Activated naive CD4-positive, alpha-beta T cell treated with anti-CD3 and anti-CD28 coated beads, Interleukin-2, amount 10 ng/mL, durations not matched to agents 7 days and 5 days (primary cell): ENCODE measurements at places on chromosomes 5 and 9.

- no peak for DNase-seq
Observed at GRCh38 chr5:134257176-134257575, 31.3 kb upstream of the PPP2CA start.

- no peak for DNase-seq
Observed at GRCh38 chr5:164610374-164610773, 1105.0 kb downstream of the MAT2B start.

DNA sequence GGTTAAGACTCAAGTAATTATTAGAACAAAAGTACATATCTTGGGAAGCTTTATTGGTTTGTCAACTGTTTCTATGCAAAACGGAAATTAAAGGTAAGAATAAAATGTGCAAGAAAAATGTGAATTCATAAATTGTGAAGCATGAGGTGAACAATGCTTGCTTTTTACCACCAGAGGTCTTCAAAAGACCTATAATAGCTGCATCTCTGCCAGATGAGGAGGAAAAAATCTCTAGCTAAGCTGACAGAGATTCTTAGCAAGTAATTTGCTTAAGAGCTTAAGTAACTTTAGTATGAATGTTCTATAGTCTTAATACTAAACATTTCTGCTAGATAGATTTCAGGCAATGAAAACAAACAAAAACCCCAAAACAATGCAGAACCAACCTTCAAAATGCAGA lies 54.1 kb downstream of the MRPS30 start:
- no peak for DNase-seq

- DNase-seq = no peak
Observed at GRCh38 chr5:54736003-54736797, 218.6 kb downstream of the SNX18 start.

DNA sequence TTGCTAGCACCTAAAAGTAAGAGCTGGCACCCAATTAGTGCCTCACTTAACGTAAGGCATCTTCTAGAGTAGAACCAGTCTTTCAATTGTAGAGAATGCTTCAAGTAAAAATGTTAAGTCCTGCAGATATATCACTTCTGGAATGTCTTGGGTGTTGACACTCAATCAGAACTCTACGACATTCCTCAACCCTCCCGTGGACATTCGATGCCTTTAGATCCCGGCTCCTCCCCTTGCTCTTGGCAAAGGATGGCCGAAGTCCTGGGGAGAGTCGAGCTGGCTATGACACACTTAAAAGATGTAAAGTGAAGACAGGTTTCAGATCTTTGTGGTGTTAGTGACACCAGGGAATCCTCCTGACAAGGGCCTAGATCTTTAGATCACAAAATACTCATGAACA lies 87.5 kb upstream of the ERCC6L2 start:
- no peak for DNase-seq

DNA sequence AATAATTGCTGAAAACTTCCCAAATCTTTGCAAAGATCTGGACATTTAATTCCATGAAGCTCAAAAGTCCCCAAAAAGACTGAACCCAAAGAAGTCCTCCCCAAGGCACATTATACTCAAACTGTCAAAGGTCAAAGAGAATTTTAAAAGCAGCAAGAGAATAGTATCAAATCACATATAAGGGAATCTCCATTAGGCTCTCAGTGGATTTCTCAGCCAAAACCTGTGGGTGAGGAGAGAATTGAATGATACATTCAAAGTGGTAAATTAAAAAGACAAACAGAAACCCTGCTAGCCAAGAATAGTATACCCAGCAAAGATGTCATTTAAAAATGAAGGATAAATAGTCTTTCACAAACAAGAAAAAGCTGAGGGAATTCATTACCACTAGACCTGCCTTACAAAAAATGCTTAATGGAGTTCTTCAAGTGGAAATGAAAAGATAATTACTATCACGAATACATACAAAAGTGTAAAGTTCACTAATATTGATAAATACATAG lies 134.1 kb downstream of the NDUFS4 start:
- DNase-seq = no peak

DNA sequence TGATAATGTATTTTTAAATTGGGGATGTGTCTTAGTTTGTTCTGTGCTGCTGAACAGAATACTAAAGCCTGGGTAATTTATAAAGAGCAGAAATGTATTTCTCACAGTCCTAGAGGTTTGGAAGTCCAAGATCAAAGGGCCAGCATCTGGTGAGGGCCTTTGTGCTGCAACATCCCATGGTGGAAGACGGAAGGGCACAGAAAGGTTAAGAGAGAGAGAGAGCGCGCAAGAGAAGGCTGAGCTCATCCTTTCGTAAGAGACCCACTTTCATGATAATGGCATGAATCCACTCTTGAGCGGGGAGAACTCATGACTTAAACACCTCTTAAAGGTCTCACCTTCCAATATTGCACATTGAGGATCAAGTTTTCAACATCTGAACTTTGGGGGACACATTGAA lies 79.1 kb upstream of the GOLM1 start:
- no peak for DNase-seq

DNA sequence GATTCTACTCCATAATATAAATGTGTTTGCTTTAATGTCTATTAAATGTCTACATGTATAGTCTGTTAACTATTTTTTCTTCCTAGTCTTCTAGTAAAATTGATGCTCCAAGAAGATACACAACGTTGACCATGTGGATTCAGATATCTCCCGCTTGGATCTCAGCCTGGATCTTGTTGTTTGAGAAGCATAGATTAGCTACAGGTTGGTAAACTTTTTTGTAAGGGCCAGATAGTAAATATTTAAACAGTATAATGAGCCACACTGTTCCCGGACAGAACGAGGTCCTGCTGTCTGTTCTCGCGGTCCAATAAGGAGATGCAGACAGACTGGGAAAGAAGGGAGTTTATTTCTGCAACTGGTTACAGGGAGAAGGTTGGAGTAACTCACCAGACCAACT lies 86.2 kb upstream of the IL12B start:
- no peak for DNase-seq

DNA sequence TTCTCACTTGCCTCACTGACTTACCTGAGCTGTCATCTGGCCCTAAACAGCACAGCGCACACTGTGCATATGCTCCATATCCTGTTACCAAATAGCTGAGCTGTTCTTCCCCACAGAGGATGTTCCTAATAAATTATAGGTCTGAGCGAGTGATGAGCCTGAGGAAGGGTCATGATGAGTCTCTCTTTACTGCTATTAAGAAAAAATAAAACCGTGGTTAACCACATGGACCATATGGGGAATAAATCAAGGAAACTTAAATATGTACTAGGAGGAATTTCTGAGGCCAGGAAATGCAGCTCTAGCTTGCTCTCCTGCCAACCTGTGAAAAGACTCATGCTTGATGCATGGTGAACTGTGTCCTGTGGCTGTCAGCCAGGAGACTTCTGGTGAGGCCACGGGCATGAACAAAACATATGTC lies 424.8 kb upstream of the DMAC1 start:
- no peak for DNase-seq

GRCh38 chr5:17806818-17807468 lies 172.7 kb downstream of the TAF11L14 start:
- no peak for DNase-seq

DNA sequence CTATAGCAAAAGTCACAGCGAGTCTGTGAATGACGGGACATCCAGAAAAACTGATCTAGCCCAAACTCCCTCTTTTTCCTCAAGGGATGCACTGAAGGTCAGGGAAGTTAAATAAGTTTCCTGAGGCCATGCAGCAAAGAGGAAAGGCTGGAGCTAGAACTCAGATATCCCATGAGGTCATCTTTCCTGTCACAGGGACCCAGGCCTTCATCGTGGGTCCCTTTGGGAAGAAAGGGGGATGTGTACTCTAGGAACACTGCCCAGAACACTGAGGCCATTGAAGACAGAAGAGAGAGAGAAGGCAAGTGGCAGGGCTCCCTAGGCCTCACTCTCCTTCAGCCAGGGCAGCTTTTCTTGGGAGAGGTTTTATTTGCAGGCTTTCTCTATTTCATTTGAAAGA lies 182.0 kb downstream of the EBF1 start:
- no peak for DNase-seq

- DNase-seq = no peak
Observed at GRCh38 chr5:170223360-170223759, 9.4 kb upstream of the C5orf58 start.

GRCh38 chr5:31194468-31194813 lies 955 bp downstream of the CDH6 start:
- DNase-seq = no peak

GRCh38 chr5:126046846-126047571 lies 376.2 kb upstream of the GRAMD2B start:
- no peak for DNase-seq

DNA sequence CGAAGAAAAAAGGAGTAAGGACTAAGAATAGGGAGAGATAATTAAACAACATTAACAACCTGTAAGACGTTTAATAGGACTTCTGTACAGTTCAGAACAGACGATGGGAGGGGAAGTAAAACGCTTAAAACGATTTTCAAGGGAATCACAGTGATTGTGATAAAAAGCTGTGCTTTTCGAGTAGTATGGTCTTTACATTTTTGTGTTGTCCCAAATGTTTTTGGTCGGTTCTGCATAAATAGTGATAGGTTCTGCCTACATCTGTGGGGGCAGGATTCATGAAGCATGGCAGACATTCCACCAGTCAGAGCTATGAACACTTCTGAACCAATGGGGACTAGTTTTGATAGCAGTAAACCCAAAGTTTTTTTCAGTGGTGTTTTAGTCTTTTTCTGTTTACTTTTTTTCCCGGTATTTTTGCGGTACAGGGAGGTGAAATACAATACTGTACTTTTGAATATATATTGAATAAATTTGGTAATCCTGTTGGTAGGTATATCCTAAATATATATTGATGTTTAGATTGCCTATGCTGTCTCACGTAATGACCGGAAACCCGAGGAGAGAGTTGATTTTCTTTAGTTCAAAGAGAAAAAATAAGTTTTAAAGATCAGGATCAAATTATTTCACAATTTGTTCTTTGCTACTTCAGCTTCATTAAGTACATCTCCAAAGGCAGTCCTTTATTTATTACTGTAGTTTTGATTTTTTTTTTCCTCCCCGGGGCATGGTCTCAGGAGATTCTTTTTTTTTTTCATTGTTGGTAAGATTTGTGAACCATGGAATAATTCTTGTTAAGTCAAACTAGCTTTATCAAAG lies 1.3 kb downstream of the ERBIN start:
- DNase-seq = peak; percentile 42

GRCh38 chr5:127931396-127931795 lies 152.2 kb upstream of the SLC12A2 start:
- DNase-seq = no peak

DNA sequence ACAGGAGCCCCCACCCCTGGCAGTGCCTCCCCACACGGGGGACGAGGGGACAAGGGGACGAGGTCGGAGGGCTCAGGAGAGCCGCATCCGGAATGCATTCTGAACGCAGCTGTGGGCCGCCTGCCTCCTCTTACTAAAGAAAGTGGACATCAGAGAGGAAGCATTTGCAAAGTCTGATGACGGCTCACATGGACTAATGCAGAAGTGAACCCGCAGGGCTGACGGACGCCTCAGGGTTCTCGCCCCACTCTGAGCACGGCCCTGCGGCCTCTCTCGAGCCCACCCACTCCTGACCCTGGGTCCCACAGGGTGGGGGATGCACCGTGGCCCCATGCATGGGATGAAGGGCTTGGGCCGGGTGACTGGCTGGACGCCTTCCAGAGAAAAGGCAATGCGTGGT lies 5.9 kb downstream of the LPCAT1 start:
- peak; percentile 8 for DNase-seq

GRCh38 chr5:142096382-142096781 lies 12.2 kb upstream of the NDFIP1 start:
- DNase-seq = no peak

GRCh38 chr5:143364061-143364460 lies 39.4 kb downstream of the NR3C1 start:
- no peak for DNase-seq
